ENCODE measurements at places on chromosomes 1 and 21.

DNA sequence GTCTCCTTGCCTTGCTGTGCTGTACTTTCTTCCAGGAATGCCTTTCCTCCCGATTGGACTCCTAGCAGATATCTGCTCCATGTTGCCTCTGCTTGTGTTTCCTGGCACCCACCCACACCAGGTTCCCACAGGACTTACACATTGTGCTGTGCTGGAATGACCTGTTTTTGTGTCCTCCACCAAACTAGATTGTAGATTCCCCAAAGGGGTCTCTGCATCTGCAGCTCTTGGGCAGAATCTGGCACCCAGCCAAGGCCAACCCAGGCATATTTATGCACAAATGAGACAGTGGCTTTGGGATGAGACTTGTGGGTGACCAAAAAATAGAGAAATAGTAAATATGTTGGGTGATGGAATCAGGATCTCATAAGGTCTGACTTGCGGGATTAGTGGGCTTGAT lies 278.2 kb downstream of the RRAGC start:
- DNase-seq = no peak

GRCh38 chr1:194734970-194735369 lies 1548.6 kb upstream of the B3GALT2 start:
- no peak for DNase-seq

DNA sequence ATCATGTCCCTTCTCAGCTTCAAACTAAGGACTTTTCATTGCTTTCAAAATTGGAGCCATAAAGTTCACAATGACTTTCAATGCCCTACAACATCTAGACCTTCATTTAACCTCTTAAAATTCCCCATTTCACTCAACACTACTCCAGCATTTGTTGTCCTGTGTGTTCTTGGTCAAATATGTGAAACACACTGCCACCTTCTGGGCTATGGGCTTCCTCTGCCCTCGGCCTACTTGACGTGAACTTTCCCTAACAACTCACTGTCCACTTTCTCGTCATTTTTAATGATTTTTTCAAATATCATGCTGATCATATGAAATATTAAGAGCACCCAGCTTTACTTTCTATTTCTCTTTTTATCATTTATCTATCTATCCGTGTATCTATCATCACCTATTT lies 2018.4 kb downstream of the NCAM2 start:
- peak; percentile 48 for DNase-seq

GRCh38 chr21:16069178-16070112 lies 339.7 kb downstream of the USP25 start:
- no peak for DNase-seq

DNA sequence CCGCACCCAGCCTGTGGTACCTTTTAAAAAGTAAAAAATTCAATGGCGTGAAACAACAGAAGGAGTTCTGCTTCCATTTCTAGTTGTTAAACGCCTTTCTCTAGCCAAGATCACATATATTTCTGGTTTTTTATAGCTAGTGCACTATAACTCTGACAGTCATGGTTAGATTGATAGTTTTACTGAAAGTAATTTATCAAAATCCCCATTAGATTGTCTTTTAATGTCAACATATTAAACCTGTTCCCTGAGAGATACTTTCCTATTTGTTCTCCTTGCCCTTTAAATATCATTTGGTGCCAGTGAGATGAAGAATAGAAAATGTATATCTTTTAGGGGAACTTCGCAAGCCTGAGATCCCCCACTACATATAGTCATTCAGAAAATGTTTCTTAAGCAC lies 7.3 kb downstream of the SMAP2 start:
- no peak for DNase-seq

DNA sequence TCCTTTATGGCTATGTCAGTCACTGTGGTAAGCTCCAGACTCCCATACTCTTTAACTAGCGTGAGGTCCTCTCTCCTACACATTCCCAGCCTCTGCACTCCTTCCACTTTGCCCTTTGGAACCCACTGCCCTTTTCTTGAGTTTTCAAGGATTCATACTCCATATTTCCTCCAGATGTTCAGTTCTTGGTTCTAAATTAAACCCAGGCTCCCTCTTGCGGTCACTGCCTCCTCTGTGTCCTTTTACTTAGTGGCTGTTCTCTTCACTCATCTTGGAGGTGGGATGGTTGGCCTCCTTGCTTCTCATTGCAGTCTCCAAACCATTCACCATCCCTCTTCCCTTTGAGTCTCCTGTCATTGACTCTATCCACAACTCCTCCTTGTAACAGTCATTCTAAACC lies 208.1 kb downstream of the TGFB2 start:
- no peak for DNase-seq

DNA sequence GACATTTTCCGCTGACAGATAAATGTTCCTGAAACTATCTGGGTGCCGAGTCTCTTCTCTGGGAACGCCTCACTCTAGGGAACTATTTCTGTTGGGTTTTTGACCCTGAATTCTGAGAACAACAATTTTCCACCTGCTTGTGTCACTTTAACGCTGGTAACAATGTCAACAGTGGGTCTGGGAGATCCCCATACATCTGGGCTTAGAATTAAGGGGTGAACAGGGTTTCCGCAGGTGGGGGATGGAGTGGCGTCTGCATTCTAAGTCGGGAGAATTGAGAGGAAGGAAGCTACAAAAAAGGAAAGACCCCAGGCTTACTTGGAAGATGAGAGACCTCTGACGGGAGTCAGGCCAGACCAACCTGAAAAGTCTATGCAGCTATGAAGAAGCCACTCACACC lies 8.7 kb downstream of the CD247 start:
- no peak for DNase-seq

DNA sequence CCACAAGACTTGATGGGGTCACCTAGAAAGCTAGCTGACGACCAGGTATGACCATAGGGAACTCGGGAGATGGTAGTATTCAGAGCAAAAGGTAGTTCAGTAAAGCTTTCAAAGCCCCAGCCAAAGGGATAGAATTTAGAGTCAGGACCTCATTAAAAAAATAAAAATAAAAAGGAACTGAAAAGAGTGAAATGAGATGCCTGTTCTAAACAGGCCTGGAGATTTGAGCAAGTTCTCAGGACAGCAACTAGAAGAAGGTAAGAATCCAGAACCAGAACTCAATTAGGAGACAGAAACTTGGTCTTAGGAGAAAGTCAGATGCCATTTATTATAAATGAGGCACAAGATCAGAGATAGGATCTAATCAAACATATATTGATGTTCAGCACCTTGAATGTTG lies 265.5 kb upstream of the CACYBP start:
- DNase-seq = no peak

DNA sequence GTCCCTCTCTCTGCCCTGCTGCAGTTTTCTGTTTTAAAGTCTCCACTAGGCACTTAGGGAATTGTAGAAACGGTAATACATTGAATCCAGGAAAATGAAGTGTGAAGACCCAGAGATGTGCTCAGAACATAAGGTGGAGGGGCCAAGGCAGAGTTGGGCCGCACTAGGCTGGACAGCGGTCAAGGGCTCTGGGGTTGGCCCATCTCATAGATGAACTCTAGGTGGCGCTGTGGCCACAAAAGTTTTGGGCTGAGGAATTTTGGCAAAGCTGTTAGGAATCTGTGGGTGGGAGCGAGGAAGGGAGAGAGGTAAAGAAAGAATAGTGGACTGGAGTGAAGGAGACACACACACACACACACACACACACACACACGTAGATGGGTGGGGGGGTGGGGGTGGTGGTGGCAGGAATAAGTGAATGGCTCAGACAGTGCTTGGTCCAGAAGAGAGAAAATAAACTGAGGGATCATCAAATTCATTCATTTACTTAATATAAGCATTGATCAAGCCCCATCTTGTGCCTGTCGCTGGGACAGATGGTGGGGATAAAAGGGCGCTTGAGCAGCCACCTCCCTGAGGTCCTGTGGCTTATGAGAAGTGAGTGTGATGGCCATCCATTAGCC lies 258.5 kb downstream of the TRABD2B start:
- DNase-seq = peak; percentile 87

DNA sequence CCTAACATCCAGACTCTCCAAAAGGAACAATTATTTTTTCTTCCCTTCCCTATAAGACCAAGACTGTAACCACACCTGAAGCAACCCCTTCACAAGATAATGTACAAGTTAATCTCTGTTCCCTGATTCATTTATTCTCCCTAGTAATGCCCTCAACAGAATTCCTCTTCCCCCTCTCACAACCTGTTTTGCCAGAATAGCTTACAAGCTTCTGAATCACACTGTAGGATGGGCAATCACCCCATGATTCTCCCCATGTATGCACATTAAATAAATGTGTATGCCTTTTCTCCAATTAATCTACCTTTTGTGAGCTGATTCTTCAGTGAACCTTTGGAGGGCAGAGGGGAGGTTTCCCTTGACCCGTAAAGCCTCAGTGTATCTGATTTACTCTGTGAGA lies 20.9 kb upstream of the RNF11 start:
- no peak for DNase-seq

DNA sequence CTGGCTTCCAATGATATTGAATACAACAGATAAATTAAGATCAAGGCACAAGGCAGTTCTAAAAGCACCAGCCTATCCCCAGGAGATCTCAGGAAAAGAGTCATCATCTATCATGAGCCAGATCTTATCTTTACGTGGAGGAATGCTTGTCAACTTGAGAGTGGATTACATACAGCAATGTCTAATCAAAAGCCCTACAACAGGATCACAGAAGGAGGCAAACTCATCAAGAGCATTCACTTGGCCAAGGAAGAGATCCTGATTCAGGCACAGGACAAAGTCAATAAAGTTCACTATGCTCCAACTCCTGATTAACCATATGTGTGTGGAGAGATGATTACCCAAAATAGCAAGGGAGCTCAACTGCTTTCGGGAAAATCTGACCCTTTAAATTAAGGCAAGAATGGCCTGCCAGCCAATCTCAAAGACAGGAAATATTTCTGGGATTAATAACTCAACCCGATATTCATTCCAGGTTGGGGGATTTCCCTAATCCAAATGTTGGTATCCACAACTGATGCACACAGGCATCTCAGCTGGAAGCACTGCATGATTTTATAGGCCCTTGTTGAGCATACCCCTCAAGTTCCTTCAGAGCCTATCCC lies 33.7 kb downstream of the TBX15 start:
- DNase-seq = no peak

DNA sequence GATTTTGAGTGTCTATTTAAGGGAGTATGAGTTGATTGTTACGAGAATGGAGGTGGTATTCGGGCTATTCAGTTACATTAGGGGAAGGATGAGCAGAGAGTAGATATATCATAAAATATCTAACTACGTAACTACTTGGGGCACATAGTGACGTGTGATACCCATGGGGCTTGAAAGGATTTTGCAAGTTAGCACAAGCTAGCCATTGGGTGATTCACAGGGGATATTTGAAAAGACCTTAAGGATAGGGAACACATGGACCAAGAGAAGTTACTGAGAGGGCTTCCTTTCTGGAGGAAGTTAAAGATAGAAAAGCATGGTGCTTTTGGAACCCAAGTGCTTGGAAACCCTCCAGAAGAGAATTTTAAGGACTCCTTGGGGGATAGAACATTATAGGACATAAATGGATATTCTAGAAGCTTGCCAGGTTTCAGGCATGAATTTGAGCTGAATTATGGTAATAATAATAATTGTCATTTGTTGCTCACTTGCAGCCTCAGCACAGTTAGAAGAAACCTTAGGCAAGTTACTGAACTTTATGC lies 5.4 kb downstream of the DISP1 start:
- no peak for DNase-seq

- no peak for DNase-seq
Observed at GRCh38 chr1:147618077-147618569, 52.2 kb downstream of the ACP6 start.
